NCI-H1694 (cell line): ENCODE measurements at places on chromosomes 7 and 10.

DNA sequence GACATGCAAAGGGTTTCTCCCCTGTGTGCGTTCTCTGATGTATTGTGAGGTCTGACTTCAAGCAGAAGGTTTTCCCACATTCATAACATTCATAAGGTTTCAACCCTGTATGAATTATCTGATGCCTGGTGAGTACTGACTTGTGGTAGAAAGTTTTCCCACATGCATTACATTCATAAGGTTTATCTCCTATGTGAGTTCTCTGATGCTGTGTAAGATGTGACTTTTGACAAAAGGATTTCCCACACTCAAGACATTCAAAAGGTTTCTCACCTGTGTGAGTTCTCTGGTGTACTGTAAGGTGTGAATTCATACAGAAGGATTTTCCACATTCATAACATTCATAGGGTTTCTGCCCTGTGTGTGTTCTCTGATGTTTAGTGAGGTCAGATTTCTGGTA, 45.1 kb downstream of the ZNF33B start:
- no peak for DNase-seq

GRCh38 chr10:131436458-131436857, 124.9 kb upstream of the TCERG1L start:
- DNase-seq, result no peak

DNA sequence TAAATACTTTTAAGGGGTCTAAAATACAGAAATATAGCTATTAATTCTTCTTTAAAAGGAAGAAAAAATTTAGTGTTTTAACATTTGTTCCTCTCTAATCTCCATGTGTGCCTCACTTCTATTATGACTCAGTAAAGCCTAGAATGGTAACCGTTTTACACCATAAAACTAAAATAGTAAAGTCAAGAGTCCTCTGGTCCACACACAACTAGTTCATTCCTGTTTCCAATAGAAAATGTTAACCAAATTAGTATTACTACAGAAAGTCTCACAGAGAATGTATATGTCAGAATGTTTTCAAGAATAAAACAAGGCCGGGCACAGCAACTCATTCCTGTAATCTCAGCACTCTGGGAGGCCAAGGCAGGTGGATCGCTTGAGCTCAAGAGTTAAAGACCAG, 55.8 kb downstream of the CNOT4 start:
- no peak for DNase-seq

- DNase-seq, result peak; percentile 20
These were observed 256.7 kb downstream of the AGMO start for GRCh38 chr7:15305002-15305600.

DNA sequence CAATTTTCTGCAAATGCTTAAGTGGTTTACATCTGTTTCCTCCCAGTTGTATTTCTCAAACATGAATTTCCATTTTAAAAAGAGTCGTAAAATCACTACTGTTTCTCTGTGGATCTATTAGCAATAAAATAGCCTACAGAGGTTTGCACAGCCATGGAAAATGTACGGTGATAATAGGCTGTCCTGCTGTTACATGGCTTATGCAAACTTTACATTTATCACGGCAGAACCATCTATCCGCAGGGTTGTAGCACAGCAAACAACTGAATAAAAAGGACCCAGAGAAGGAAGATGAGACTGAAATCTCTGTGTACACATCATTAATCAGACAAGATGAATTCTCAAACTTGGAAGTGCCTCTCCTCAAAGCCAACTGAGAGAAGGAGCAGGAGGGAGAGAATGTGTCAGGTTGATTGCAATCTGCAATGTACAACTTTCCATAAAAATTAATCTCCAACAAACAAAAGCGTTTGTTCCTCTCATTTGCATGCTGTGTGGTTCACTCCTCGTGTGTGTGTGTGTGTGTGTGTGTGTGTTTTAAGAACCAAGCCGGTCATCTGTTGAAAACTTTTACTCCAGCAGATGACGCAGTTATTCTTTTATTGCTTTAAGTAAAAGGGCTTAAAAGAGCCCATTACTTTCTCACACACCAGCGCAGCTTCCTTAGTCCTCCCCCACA, 279.3 kb downstream of the SKAP2 start:
- no peak for DNase-seq

GRCh38 chr7:132034748-132035416, 478.5 kb upstream of the PODXL start:
- DNase-seq, result no peak

DNA sequence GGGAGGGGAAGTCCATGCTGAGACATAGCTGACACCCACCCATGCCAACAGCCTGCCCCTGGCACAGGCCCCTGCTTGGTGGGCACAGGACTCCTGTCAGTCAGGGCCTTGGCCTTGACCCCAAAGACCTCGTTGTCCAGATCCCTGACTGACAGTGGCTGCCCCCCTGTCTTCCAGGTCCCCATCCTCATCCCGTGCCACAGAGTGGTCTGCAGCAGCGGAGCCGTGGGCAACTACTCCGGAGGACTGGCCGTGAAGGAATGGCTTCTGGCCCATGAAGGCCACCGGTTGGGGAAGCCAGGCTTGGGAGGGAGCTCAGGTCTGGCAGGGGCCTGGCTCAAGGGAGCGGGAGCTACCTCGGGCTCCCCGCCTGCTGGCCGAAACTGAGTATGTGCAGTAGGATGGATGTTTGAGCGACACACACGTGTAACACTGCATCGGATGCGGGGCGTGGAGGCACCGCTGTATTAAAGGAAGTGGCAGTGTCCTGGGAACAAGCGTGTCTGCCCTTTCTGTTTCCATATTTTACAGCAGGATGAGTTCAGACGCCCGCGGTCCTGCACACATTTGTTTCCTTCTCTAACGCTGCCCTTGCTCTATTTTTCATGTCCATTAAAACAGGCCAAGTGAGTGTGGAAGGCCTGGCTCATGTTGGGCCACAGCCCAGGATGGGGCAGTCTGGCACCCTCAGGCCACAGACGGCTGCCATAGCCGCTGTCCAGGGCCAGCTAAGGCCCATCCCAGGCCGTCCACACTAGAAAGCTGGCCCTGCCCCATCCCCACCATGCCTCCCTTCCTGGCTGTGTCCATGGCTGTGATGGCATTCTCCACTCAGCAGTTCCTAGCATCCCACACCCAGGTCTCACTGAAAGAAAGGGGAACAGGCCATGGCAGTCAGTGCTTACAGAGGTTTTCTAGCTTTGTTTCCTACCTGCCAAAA, 197.2 kb downstream of the EBF3 start:
- no peak for DNase-seq

DNA sequence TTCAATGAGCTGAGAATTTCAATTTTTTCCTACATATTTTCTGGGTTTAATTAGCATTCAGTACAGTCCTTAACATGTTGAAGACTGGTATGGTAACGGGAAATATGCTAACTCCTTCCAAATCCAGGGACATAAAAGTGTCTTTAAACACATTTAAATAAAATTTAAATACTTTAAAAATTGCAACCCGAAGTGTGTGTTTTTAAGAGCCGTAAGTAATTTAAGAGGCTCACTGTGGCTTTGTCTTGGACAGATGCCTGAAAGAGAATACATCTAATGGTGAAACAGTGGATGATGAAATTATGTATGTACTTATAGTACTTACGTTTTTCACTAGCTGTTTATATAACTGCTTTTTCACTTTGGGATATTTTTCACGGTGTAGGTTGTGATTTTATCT, 687.3 kb upstream of the CELF2 start:
- no peak for DNase-seq

- DNase-seq, result no peak
These were observed 256.6 kb upstream of the KLF6 start for GRCh38 chr10:4041635-4042034.

DNA sequence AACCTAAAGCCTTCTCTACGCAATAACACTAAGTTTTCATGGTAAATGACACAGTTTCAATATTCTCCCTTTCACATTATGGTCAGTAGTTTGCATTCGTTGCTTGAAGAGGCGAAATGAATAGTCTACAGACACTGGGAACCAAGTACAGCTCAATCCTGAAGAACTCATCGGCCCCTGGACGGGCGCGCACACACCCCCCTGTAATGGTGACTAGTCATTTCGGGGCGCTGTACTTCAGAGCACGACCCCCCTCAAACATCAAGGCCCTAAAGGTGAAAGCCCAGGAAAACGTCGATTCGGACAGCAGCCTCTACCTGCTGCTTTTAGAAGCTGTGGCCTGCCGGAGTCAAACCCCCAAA, 1.0 kb downstream of the NT5C2 start:
- no peak for DNase-seq

GRCh38 chr7:7959979-7960670, 8.5 kb upstream of the GLCCI1 start:
- no peak for DNase-seq

GRCh38 chr10:784403-785088, 95.1 kb upstream of the DIP2C start:
- DNase-seq, result no peak

- peak; percentile 88 for DNase-seq
These were observed 11.4 kb upstream of the REPIN1 start for GRCh38 chr7:150357270-150357669.

DNA sequence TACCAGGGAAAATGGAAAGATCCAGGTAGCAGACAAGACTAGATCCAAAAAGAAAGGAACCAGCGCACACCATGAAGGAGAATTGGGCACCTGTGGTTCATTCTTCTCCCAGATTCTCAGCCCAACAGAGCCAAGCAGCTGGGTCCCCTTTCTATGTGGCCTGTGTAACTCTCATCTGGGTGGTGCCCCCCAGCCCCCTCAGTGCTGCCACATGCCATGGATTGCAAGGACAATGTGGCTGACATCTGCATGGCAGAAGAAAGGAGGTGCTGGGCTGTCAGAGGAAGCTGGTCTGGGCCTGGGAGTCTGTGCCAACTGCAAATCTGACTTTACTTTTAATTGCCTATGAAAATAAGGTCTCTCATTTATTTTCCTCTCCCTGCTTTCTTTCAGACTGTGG, 21.4 kb downstream of the PRSS2 start:
- no peak for DNase-seq

- no peak for DNase-seq
These were observed 1.8 kb downstream of the GNG11 start for GRCh38 chr7:93923296-93923695.

- no peak for DNase-seq
These were observed 40.9 kb downstream of the JCAD start for GRCh38 chr10:30018496-30018895.

DNA sequence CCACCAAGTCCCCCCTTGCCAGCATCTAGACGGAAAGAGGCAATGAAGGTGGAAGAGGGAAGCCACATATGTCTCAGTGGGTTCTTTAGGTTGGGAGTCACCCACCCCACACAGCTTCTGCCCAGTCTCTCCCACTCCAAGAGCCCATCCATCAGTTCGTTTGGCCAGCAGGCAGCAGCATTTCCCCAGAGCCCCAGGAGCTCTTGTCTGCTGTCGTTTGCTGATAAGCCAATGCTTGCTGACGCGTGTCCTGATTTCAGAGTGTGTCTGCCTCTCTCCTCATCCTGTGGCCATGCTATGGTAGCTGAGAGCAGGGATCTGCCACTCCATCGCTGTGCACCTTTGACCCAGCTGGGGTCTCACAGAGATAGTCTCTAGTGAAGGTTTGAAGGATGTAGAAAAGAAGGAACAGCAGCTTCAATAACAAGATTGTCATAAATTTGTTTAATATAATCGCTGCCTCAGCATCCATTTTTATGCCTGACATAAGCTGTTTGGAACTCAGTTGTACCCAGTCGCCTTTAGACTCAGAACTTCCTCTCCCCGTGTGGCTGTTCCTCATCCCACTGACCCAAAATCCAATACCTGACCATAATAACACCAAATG, 39.4 kb upstream of the GDF10 start:
- no peak for DNase-seq

GRCh38 chr10:89129911-89130310, 77.2 kb downstream of the CH25H start:
- DNase-seq, result no peak

- peak; percentile 7 for DNase-seq
These were observed 83.4 kb upstream of the IFRD1 start for GRCh38 chr7:112366886-112367285.

DNA sequence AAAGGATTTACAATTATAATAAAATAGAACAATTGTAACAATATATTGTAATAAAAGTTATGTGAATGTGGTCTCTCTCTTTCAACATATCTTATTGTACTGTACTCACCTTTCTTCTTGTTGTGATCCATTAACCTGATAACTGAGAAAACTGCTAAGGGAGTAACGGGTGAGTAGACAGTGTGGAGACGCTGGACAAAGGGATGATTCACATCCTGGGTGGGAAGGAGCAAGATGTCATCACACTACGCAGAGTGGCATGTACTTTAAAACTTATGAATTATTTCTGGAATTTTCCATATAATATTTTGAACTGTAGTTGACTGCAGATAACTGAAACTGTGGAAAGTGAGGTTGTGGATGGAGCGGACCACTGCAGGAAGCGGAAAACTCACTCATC, 91.2 kb upstream of the PLPP4 start:
- DNase-seq, result no peak

DNA sequence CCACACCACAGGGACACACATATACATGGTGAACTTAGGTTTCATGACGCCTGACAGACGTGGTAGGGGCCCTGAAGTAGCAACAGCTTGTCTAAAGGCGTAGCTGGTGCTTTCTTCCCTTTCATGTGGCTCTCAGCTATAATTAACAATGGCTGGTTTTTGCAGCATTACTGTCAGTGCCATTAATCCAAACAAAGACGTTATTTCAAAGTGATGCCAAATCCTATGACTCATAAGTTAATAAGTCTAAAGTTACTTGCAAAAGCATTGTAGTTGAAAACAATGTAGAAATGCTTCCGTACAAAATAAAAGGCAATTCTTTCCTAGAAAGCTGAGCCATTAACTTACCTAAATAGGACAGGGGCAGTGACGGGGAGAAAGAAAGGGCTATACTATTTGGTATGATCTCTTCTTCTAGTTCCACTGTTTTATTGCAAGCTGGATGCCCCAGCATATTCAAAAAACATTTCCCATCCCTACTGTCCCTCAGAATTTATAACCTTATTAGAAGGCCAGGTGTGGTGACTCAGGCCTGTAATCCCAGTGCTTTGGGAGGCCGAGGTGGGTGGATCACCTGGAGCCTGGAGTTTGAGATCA, 105.4 kb downstream of the ODAD2 start:
- DNase-seq, result no peak

GRCh38 chr7:73918926-73919693, 58.2 kb downstream of the TMEM270 start:
- DNase-seq, result no peak

DNA sequence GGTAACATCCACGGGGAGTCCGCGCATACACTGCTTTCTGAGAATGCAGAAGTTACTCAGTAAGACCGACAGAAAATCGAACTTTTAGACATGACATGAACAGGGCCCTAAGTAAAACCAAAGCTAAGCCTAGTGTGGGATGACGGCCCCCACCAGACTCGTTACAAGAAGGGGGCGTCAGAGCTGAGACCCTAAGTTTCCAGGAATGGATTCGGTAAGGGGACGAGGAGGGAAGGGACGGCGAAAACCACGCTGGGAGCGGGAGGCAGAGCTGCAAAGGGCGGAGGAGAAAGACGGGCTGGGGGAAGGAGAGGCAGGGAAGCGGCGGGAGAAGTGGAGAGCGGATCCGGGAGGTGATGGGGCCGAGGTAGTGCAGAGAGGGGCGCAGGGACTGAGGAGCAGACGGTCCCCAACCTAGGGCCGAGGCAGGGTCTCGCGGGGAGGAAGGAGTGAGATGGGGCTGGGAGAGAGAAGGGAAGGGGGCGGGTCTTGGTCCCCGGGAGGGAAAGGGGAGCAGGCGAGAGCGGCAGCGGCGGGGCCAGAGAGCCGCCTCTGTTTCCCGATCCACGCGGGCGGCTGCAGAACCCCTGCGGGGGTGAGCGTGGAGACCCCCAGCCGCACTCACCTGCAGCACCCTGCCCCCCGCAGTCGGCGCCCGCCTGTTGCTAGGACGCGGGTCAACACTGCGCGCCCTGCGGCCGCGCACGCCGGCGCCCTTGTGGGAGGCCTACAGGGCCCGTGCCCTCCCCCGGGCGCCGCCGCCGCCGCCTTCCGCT, 513 bp downstream of the ODAD2 start:
- no peak for DNase-seq
